Erythroblast (primary cell): ENCODE measurements at places on chromosomes 4 and X.

DNA sequence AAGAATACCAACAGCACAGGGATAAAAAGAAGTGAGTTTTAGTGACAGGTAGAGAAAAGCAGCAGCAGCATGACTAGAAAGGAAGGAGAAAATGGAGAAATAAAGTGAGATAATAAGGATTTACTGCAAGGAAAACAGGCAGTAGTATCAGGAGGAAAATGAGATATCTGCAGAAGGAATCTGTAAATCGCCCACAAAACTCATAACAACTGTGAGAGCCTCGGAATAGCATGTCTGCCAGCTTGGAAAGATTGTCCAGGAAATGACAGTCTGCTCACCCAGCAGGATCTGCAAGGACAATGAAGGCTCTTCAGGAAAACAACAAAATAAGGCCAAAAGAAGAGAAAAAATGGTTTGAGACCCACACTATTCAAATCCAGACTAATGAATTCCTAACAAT is 47.4 kb downstream of the CXXC4 start:
- no peak for DNase-seq

DNA sequence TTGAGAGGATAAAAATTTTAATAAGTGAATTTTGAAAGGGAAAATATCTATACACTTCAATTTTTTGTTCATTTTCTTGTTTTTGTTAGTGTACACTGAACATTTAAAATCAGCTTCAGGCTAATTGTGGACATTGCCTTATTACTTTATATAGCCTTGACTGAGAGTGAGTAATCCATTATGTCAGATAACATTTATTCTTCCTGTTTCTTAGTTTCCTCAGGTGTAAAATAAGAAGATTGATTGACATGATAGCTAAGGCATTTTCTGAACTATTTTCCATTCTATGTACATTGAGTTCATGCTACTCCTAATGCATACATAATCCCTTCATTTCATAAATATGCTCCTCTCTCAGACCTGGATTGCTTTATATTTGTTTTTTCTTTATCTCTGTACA is 607.3 kb upstream of the AADAT start:
- DNase-seq, result no peak

DNA sequence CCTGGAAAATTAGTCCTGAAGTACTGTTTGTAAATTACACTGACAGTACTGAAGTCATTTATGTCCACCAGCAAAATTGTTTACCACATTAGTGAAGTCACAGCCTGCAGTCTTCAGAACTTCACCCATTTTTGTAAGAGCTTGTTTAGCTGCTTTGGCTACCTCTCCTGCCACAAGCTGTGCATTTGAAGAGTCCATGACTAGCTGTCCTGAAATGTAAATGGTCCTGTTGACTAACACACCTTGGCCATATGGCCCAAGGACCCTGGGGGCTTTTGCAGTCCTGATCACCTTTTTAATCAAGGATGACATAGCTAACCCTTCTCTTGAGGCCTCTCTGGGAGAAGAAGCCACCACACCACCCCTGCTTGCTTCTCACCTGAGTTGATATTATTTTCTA is 21.4 kb upstream of the ZNF518B start:
- DNase-seq, result no peak

DNA sequence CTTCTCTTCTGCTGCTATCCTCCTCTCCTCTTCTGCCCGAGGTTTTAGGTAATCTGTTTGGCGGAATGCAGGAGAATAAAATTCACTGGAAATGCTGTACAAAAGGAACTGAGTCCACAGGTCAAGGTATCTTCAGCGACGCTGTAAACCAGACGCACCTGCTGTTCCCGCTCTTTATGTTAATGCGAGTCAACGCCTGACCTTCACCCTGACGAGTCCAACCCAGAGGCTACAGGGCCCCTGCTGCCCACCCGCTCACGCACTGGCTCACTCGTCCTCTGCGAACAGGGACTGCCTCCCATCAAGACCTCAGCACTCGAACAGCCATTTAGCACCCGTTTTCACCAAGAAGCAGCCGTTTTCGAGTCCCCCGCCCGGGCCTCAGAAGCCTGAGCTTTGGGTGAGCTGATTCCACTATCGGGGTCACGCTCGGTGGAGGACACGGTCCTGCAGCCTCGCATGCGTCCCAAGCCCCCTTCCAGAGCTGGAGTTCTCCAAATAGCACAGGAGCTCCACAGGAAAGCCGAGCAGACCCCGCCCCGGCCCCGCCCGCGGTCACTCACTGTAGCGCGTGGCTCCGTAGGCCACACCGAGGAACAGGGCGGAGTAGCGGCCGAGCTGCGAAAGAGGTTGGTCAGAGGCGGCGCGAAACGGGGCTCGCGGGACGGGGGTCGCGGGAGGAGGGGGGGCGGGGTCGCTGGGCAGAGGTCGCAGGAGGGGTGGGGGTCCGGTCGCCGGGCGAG is 556 bp downstream of the ATP5ME start:
- DNase-seq, result peak; percentile 66

DNA sequence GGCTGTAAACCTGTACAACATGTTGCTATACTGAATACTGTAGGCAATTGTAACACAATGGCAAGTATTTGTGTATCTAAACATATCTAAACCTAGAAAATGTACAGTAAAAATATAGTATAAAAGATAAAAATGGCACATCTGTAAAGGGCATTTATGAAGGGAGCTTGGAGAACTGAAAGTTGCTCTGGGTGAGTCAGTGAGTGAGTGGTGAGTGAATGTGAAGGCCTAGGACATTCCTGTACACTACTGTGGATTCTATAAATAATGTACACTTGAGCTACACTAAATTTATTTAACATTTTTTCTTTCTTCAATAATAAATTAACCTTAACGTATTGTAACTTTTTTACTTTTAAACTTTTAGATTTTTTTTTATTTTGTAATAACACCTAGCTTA is 5.0 kb upstream of the SHROOM4 start:
- DNase-seq, result no peak

DNA sequence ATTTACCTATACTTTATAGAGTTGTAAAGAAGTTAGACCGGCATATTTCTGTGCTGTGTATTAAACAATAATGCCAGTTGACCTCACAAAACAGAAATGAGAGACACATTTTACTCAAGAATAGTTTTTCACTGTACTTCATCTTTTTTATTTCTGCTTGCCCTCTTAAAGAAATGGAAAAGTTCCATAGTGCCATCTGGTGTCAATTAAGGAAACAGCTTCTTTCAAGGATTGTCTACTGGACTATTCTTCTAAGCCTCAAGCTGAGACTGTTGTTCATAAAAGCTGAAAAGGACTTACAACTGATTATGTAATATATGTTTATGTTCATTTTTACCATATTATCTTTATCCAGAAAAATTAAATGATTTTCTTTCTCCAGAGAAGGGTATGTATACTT is 1523.7 kb downstream of the ARAP2 start:
- peak; percentile 2 for DNase-seq

DNA sequence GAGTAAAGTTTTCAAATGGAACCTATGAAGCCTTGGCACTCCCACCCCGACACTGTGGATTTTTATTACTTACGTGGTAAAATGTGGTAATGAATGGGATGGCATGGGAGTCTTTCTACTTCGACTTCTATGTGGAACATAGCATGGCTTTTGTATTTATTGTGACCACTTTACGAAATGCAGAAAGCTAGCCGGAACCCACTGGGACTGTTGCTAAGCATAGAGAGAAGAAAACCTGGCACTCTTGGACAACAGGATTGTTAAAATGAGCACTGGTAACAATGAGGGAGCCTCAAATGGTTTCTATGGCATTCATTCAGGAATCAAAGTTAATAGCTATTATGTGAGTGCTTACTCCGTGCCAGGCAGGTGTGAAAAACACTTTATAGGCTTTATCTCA is 113.3 kb downstream of the PDS5A start:
- no peak for DNase-seq

DNA sequence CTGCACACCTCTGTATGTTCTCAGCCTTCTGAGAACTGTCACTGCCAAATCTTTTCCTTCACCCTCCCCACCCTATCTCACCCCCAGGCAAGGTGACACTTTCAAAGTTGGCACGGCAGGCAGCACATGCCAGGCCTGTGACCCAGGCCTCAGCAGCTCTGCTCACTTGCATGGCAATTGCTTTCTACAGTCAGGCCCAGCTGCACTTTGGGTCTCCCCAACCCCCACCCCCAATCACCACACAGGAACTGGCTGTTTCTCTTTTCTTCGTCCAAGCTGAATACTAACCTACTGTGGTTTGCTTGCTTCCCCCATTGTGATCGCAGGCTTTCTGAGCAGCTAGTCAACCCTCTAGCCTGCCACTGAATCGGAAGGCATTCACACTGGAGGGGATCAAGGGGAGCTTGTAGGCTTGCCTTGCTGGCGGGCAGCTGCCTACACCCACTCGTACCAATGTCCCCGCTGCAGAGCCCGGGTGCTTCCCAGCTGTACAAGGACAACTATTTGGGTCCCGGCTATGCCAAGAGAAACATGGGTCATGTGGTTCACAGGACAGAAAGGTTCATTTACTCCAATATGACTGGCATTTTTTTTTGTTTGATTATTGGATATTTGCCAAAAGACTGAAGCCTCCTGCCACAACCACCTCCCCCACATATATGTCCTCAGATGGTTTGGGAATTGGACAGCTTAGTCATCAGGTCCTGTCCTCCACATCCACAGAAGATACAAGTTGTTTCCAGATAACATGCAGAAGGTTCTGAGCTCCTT is 28.1 kb downstream of the SLC25A43 start:
- peak; percentile 20 for DNase-seq
